ENCODE measurements at places on chromosomes 5 and 9. TPM values are rescaled to one million over a fixed set of nuclear protein-coding genes. Genes with fewer than 3 reads are reported as not detected.

Gene HSPB3
- not detected for total RNA-seq

Gene TXN
- total RNA-seq: 237 TPM

Gene DOLPP1
- total RNA-seq: 10.4 TPM

Gene MORN5
- total RNA-seq: not detected

Gene RPL12
- 1,060 TPM for total RNA-seq

Gene FGD3
- 9.8 TPM for total RNA-seq

Gene CDC37L1
- total RNA-seq: 40.3 TPM

Gene PTGR1
- 53.0 TPM for total RNA-seq

Gene PCDHGA2
- 3.7 TPM for total RNA-seq

DNA sequence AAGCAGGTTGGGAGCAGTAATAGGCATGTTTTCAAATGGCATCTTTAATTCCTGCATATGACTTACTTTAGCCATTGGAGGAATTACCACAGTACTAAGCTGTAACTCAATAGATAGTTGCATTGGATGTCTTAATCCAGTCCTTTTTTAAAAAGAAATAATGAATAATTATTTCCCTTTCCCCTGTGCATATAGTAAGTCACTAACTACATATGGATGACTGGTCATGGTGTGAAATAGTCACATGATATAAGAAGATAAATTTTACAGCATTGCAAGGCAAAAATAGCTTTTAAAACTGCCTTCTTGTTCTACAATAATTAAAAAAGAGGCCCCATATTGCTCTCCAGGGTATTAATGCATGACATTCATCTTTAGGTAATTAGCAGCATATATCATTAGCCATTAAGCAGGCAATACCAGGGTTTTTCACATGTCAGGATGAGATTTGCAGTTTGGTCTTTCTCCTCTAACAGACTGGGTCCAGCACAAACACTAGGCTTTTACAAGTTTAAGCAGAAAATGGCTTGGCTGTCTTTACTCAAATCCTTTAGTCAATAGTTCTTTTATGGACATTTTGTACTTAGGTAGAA lies 606.4 kb upstream of the RORB start:
- no peak for DNase-seq

DNA sequence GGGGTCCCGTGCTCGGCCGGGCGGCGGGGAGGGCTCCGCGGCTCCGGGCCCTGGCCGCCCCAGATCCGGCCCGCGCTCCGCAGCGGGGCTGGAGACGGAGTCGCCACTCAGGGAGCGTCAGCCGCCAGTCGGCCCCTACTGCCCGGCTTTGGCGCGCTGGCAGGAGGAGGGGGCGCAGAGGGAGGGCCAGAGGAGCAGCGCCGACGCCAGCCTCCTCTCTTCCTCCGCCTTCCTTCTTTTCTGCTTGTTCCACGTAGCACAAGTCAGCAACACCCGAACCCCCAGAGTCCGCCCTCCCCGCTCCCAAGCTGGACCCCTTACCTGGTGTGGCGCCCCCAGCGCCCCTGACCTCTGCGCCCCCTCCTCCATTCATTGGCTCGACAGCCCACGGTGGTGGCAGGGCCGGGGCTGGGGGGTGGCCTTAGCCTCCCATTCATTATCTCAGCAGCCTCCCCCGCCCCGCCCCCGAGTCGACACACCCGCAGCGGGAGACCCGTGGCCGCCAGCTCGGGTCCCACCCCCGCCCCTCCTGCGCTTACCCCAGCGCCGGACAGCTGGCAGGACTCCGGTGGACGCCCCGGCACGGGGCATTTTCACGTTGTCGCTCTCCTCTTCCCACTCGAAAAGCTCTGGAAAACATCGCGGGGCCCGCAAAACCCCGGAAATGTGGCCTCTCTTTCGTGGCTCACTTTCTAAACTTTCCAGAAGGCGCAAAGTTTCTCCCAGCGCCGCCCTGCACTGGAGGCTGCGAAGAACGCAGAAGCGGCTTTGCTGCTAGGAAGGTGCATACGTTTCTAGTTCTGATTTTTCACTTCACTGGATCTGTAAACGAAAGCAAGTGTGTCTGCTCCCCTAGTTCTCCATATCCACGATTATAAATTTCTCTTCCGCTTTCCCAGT lies at the start of gene LPAR1:
Gene LPAR1, minus strand, starts transcription at position 140 of the 900 bp plus-strand sequence. CDS start 66,353 bp downstream, outside the sequence.
- no peak for DNase-seq

- DNase-seq: no peak
Observed at GRCh38 chr5:1014781-1015221, 6.2 kb downstream of the NKD2 start.

DNA sequence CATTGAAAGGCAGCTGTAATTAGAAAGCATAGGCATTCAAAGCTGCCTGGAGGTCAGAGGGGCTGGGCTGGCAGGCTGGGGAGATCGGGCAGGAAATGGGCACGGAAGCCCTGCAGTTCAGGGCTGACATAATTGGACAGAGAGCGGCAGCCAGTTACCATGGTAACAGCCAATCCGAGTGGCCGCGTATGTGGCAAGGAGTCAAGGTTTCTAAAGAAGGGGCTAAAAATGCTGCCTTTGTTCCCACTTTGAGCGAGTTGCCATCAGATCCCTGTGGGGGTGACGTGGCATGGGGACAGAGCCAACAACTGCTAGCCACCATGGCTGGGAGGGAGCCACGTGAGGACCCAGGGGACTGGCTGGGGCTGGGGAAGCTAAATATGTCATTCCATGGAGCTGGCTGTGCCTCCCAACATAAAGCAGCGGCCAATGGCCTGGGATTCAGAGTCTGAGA lies 44.7 kb upstream of the NDFIP1 start:
- peak; percentile 91 for DNase-seq

- no peak for DNase-seq
Observed at GRCh38 chr5:143418140-143418866, 14.8 kb upstream of the NR3C1 start.

DNA sequence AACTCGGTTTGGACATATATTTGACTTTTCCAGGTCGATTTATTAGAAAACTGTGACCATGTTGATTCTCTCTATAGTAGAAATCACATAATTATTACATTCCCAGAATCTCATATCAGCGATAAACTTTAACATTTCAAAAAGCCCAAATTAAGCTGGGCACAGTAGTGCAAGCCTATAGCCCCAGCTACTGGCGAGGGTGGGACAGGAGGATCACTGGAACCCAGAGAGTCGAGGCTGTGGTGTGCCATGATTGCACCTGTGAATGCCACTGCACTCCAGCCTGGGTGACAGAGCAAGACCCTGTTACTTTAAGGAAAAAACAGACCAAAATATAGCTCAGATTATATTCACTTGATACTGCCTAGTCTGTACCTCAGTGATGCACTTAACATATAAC lies 128.9 kb downstream of the CPLANE1 start:
- DNase-seq: no peak

DNA sequence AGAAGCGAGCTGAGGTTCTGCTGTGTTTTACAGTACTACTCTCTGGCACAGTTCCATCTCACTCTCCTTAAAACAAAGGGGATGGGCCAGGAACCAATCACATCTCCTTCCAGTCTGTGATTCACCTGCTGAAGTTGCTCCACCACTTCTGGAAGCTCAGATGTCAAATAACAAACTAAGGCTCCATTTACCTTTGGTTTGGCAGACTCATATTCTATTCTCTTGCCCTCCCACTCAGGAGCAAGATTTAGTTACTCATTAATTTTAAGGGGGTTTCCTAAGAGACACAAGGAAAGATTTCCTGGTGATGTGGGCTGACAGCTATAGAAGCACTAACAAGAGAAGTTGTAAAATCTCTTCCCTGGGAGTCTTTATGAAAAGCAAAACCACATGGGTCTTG lies 37.8 kb upstream of the KIF2A start:
- no peak for DNase-seq

- no peak for DNase-seq
Observed at GRCh38 chr5:125484742-125485641, 738.6 kb upstream of the ZNF608 start.

DNA sequence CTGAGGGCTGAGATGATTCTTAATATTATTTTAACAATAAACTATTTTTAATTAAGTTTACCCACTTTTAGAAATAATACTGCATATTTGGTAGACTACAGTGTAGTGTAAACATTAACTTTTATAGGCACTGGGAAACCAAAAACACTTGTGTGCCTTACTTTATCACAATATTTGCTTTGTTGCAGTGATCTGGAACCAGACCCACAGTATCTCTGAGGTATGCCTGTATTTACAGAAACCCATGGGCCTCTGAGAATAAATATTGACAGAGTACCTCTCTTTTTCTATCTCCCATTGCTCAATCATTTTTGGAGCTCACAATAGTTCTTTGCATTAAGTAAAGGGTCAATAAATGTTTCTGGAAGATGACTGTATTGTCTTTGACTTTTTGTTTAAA lies 73.3 kb downstream of the SLCO4C1 start:
- no peak for DNase-seq

DNA sequence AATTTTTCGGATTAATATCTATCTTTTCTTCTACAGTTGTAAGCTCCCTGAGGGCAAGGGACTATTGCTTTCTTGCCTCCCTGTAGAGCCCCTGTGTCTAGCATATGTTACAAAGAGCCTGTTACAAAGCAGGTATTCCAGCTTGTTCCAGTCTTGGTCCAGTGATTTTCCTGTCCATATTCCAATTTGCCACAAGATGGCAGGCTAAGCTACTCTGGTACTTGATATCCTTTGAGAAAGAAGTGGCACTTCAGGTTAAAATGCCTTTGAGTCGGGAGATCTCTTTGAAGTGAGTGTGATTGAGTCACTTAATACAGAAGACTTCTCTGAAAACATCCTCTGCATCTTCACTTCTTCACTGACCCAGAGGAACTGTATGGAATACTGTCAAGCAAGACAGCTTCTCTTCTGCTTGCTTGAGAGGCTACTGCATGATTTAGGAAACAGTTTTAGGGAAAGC lies 24.5 kb downstream of the CAVIN4 start:
- no peak for DNase-seq

DNA sequence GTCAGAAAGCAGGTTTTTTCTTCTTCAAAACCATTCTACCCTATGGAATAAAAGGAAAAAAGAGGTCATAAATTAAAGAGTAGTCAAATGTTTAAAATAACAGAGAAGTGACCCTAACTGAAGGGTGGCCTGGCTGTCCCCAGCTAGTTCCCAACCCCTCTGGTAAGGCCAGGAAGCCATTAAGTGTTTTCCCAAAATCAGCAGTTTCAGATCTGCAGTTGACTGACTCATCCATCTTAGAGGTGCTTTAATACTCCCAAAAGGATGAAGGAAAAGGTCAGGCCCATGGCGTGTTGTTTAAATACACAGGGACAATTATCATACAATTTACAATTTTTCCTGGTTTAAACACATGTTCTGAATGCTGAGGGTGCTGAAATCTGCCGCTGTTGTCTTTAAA lies 47.9 kb upstream of the TBC1D9B start:
- no peak for DNase-seq

- DNase-seq: no peak
Observed at GRCh38 chr9:93569621-93570174, 6.7 kb upstream of the PHF2 start.

DNA sequence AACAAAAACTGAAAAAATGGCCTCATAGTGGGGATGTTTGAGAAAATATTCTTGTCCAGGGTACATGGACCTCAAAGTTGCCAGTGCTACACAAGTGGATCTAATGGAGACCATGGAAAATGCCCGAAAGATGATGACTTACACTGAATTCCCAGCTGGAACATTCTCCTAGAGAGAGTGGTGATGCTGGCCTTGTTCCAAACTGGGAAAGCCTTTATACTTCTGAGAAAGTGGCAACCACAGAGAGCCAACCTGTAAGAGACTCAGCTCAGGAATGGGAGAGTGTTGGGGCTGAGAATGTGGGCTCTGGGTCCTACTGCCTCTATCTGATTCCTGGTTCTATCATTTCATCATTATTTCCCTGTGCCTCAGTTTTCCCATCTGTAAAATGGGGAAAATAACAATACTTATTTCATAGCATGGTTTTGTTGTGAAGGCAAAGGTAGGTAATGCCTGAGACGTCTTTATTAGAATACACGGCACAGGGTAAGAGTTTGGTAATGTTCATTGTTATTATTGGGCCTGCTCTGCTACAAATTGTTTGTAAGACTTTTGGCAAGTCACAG lies 229.0 kb upstream of the PANK3 start:
- no peak for DNase-seq

GRCh38 chr5:157177953-157178352 lies 2.7 kb upstream of the ITK start:
- no peak for DNase-seq

DNA sequence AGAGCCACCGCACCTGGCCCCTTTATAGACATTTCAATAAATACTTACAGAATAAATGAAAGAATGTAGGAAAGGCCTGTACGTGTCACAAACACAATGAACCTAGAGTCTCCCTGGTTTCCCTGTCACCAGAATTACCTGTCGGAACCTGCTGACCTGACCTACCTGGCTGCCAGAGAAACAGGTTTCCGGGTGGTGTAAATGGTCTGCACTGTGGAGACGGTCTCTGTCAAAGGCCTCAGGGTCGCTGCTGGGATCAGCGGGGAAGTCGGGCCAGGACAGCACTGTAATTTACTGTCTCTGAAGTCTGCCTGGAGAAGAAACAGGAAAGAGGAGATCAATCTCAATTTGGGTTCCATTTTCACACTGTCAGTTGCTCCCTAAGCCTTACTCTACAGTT lies 9.3 kb upstream of the FRRS1L start:
- DNase-seq: no peak
